ENCODE measurements at places on chromosomes 7 and 10.

GRCh38 chr7:157253850-157254249, 83.0 kb upstream of the DNAJB6 start:
- no peak for DNase-seq

DNA sequence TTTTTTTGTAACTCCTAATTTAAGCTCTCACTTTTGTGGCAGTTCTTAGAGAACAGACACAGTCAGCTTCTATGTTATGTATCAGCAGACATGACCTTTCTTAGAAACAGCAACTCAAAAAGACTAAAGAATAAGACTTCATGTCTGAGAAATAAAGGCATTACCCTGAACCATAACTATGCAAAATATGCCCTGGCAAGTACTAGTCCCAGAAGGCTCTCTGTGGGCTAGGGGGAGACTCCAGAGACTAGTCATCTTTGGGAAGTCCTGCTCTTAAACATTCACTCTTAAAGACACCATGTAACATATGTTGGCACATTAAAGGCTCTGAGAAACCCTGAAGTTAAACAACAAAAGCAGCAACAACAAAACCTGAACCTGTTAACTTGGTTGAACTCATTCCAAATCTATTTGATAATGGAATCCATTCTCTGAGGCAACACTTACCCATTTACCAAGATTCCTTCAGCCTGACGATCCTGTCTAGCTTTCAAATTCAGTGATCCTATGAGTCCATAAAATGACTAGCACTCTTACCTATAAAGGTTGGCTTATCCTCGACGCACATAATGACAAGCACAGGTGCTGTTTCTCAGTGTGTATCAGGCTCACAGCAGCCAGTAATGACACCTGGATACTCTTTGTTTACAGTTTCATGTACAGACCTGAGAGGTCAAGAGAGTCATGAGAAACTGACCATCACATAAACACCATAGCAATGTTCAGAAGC, 62.3 kb downstream of the OSBPL3 start:
- no peak for DNase-seq

GRCh38 chr7:130208516-130208915, 856 bp downstream of the SSMEM1 start:
- DNase-seq: no peak

- DNase-seq: no peak
Observed at GRCh38 chr10:124066781-124067714, 26.4 kb downstream of the CHST15 start.

- DNase-seq: no peak
Observed at GRCh38 chr7:30658479-30659074, 23.7 kb downstream of the CRHR2 start.

DNA sequence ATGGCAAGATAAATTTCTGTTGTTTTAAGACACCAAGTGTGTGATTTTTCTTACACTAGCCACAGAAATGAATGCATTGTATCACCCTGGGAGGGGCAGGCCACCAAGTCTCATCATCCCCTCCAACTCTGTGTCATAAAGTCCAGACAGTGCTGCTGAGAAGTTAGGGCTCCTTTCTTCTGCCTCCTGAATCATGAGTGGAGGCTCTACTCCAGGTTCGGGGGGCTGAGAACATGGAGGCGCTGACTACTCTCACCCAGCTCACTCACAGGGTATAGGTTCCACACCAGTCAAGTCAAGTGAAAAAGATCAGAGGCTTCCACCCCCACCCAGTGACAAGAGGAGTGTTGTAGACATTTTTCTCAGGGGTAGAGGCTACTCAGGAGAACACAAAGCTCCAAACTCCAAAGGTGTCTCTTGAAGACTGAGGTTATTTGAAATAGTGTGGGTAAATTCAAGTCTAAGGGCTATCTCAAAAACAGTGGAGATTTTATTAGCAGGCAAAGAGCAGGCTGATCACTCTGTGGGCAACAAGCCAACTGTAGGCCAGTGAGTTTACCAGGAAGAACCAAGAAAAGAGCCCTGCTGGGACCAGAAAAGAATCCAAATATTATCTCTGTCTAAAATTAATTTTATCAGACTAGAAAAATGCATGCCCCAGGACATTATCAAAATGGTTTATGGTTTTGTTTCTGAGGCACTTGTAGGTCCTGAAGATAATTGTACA, 118.6 kb upstream of the RET start:
- no peak for DNase-seq

- DNase-seq: no peak
Observed at GRCh38 chr7:31747553-31747952, 60.5 kb downstream of the PPP1R17 start.

All from CD4-positive, alpha-beta T cell treated with Interleukin-12 subunit alpha and Interleukin-12 subunit beta, for 1 hour (primary cell).